ENCODE measurements at places on chromosomes 12 and 14.

DNA sequence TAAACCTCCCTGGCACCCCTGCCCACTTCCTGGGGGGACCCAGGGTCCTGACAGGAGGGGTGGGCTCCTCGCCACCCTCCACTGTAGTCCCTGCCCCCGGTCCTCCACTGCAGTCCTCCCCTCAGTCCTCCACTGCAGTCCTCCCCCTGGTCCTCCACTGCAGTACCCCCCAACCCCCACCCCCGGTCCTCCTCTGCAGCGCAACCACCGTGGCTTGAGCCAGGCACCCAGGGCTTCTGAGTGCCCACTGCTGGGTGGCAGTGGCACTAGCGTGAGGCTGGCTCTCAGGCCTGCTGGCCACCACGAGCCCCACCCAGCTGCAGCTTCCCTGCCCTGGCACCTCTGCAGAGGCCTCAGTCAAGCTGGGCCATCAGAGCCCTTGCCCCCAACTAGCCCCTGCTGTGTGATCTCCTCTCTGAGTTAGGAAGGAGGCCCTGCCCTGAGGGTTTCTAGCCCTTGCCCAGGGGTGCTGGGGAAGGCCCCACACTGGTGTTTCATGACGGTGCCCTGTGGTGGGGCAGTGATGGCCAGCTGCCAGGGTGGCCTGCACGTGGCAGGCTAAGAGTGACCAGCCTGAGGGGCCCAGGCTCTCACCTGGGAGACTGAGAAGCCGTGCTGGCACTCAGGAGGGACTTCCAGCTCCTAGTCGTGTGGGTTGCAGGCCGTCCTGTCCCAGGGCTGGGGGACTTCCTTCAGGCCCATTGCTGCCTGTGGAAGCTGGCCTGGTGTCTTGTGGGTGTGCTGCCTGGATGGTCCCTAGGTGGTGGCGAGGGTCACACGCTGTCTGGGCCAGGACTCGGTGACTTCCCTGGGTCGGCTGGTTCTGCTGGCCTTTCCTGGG, 9.7 kb downstream of the CEP170B start:
- DNase-seq, result no peak

DNA sequence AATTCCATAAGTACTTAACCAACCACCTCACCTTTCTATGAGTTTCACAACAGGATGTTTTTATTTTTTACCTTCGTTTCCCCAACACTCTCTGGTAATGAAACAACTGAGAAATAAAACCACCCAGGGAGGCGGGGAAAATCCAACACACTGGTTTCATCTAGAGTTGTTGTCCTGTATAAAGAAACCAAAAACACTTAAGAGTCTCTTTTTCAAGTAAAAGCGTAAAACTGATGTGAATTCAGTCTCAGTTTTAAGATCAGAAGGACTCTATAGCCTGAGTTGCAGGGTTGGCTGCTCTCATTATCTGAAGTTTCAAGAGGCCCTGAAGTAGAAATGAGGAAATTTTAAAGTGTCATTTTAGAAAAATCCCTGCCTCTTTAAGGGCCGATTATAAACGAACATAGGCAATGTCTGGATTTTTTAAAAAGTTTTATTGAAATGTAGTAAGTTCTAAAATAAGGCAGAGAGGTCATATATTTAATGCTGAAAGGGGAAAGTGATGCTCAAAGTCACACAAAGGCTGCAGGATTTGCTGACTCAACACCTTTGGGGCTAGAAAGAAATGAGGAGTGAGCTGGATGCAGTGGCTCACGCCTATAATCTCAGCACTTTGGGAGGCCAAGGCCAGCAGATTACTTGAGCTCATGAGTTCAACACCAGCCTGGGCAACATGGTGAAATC, 27.2 kb downstream of the HIGD1C start:
- DNase-seq, result no peak

DNA sequence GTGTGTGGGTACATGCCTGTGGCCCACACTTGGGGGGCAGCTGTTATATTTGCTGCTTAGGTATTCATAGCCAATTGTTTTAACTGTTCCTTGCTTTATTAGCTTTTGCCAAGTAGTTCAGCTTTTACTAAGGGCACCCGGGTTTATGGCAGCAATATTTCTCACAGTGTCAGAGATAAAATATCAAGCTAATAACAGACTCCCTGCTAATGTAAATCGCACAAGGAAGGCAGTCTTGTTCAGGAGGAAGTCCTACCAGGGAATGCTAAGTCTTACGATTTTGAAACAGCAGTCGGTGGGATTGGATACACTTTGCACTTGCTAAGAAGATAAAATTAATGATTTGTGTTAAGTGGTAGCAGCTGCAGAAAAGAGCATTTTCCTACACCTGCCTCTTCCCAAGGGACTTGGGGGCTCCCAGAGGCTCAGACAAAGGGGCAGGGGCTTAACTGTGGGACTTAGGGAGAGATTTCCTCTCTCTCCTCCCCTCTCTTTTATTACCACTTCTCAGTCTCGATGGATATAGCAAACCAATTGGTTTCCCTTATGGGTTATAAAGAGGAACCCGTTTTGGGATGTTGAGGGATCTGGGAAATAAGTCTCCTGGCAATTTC, 175.1 kb downstream of the NRXN3 start:
- DNase-seq, result no peak

DNA sequence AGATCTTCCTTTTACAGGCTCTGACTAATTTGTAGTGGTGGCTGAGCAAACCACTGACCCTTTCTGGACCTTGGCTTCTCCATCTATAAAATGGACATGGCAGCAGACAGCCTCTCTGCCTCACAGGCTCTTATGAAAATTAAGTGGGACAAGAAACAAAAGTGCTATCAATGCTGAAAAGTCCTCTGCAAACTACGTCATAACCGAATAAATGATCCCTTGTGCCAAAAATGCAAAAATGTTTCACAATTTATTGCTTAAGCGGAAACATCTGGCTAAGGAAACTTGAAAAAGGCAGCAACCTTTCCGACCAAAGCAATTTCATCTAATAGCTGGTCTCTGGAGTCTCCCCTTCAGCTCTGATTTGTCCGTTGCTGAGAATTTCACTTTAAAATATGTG, 108.5 kb upstream of the PLXNC1 start:
- DNase-seq, result no peak

- no peak for DNase-seq
Observed at GRCh38 chr12:66210840-66211239, 21.8 kb downstream of the IRAK3 start.

- DNase-seq, result no peak
Observed at GRCh38 chr14:35883677-35884293, 57.6 kb downstream of the BRMS1L start.

GRCh38 chr12:96186607-96187301, 7.4 kb upstream of the ELK3 start:
- DNase-seq, result no peak

GRCh38 chr14:97477353-97477752, 680.2 kb downstream of the VRK1 start:
- DNase-seq, result no peak

- no peak for DNase-seq
Observed at GRCh38 chr12:62284749-62285148, 24.5 kb downstream of the USP15 start.

- DNase-seq, result no peak
Observed at GRCh38 chr12:93733358-93733757, 56.2 kb downstream of the CRADD start.

- DNase-seq, result no peak
Observed at GRCh38 chr12:52771088-52771487, 6.1 kb downstream of the KRT76 start.

- peak; percentile 6 for DNase-seq
Observed at GRCh38 chr14:89000007-89000942, 175.8 kb downstream of the TTC8 start.

DNA sequence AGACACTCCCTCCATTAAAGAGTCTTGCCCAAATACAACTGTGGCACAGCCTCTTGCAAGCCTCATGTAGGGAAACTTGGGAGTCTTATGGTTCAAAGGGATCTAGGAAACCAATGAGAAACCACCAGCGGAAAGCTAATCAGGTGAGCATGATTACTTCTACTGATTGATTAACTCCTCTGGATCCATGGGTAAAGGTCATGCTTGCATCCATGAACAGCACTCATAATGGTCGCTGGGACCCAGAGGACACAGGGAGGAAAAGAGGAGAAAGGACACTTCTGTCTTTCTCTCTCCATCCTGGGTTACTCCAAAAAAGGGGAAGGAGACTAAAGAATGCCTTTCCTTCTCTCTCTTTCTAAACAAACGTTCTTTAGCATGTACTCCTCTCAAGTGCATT, 1397.2 kb downstream of the LRFN5 start:
- DNase-seq, result no peak

DNA sequence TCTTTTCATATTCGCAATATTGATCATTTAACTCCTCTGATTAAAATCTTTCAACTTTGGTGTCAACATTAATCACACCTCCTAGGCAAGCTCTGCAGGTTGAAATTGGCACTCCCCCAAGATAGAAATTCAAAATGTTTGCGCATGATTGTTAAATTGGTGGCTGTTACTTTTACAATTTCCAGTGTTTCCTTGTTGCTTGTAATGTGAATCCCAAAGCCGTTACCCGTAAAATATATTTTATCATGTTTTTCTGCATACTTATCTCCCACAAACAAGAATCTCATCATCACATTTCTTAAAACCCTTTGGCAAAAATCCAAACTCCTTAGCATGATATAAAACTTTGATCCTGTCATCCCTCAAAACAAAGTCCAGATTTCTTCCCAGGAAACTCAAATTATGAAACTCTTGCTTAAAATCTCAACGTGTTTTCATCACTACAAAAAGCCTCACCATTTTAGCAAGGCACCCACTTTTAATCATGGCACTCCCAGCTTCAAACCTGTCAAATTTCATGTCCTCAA, 14.7 kb downstream of the RTL1 start:
- DNase-seq, result no peak

GRCh38 chr12:68236421-68237059, 10.9 kb upstream of the IL26 start:
- no peak for DNase-seq

DNA sequence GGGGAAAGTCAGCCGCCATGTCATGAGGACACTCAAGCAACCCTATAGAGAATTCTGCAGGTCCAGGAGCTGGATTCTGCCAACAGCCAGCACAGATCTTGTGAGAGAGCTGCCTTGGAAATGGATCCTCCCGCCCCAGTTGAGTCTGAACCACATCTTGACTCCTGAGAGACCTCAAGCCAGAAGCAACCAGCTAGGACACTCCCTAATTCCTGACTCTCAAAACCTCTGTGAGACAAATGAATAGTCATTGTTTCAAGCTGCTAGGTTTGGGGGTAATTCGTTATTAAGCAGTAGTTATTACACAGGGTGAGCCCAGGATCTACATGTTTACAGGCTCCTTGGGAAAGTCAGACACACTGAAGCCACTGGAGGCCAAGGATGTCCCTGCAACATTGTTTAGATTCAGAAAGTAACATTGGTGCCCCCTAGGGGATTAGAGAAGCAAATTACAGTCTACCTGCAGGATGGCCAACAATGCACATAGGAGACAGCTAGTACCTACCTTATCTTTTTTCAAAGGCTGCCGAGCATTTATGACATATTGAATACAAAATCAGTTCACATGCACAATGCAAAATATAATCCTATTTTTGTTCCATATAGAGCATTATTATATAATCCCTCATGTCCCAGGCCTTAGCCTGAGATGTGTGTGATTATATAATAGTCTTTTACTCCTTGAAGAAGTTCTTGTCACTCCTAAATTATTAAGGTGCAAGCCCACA, 57.9 kb upstream of the FICD start:
- no peak for DNase-seq

GRCh38 chr14:92584220-92584619, 70.6 kb downstream of the RIN3 start:
- no peak for DNase-seq

GRCh38 chr12:92216092-92216491, 70.4 kb upstream of the BTG1 start:
- DNase-seq, result no peak
